Right ventricle myocardium superior (tissue), 1 donor: ENCODE measurements at places on chromosomes 13 and 19.

DNA sequence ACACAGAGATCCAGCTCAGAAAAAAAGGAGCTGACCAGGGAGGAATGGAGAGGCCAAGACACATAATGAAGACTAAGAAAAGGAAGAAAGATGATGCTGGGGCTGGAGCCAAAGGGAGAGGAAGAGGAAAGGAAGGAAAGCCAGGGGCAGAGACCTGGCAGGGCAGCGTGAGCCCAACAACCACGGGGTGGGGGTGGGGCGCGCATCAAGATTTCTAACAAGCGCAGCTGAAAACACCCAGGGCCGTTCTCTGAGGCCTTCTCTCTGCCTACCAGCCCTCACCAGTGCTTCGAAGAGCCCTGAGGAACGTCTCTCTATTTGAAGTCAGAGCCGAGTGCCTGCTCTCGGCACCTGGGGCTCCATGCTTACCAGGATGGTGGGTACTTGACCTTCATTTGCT lies 23.6 kb upstream of the POU2F2 start:
- DNase-seq = no peak

DNA sequence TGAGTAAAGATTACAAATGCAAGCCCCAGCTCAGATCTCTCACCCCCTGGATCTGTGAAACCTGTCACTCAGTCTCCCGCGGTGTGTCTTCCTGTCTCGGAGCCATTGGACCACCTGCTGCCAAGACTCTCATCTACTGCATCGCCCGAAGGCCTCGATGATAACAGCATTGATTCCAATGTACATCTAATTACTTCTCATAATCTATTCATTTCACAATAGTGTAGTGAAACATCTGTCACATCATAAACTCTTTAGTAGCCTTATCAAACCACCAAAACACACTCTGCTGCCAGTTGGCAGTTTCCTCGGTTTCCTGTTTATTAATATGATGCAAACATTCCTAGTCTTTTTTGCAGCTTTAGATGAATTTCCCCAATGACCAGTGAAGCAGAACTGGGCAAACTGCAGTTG lies 220.3 kb downstream of the POU4F1 start:
- peak; percentile 50 for DNase-seq

- DNase-seq = no peak
Observed at GRCh38 chr13:99486996-99487395, 14.3 kb upstream of the TM9SF2 start.

DNA sequence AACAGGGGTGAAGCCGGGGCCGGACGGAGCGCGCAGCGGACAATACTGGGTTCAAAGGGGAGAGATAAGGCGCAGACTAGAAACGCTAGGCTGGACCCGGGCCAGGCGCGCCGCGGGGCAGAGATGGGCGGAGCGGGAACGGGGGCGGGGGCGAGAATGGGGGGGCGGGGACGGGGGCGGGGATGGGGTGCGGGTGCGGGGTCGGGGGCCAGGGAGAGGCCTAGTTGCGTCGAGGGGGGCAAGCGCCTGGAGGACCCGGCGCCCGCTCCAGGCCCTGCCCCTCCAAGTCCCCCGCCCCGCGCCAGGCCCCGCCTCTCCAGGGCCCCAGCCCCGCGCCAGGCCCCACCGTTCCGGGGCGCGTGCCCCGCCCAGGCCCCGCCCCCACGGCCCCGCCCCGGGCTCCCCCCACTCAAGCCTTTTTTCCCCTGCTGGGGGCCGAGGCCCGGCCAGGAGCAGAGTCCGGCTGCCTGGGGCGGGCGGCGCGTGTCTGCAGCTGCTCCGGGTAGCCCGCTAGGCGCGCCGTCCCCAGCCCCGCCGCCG lies at the start of gene CERS4:
CERS4 (plus strand) TSS at position 449 of the 540 bp plus-strand sequence. CDS start 41,707 bp downstream, outside the sequence.
- DNase-seq = peak; percentile 87

GRCh38 chr19:43780706-43781525 lies at the start of gene KCNN4:
Gene KCNN4, minus strand, starts transcription at chr19:43780973. Its CDS starts 112 bp downstream, at chr19:43780861.
- DNase-seq = no peak

DNA sequence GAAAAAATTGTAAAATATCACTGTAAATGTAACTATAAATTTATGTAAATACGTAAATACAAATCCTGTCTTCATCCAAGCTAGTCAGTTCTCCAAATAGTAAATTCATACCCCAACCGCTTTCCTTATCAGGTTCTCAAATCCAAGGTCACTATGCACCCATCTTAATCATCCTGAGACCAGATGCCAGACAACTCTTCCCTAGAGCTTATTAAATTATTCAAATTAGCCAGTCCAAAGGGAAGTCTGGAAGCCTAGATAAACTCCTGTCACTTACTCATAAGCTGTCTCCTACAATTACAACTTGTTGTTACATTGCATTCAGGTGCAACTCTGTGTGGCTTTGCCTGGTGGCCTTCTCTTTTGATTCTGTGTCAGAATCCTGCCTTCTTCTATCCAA lies 836.1 kb upstream of the PCDH20 start:
- no peak for DNase-seq

GRCh38 chr13:47904241-47904640 lies 96.8 kb downstream of the SUCLA2 start:
- no peak for DNase-seq

GRCh38 chr19:48489608-48490216 lies 20.5 kb downstream of the CYTH2 start:
- peak; percentile 87 for DNase-seq

DNA sequence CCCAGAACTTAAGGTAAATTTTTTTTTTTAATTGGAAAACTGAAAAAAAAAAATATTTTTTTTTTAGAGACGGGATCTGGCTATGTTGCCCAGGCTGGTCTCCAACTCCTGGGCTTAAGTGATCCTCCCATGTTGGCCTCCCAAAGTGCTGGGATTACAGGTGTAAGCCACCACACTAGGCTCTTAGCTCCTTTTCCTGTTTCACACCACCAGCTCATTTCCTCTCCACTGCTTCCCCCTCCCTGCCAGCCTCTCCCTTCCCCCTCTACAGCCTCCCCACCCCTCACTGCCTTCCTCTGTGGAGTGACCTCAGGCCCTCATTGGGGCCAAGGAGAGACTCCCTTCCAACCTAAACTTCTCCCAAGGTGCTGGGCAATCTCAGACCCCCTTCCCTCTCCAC lies 4.2 kb upstream of the GIPR start:
- no peak for DNase-seq

- no peak for DNase-seq
Observed at GRCh38 chr13:97548138-97548537, 114.2 kb downstream of the RAP2A start.

DNA sequence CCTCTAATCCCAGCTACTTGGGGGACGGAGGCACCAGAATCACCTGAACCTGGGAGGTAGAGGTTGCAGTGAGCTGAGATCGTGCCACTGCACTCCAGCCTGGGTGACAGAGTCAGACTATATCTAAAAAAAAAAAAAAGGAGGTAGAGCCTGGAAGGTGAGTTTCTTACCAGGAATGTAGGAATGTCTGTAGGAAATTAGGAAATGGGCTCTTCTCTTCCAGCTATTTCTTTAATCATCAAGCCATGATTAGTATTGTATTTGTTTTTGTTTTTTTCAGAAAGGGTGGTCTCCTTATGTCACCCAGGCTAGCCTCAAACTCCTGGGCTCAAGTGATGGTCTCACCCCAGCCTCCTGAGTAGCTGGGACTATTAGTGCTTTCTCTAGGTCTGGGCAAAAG lies 26.3 kb upstream of the SERP2 start:
- DNase-seq = no peak

GRCh38 chr13:40874138-40874779 lies 84.8 kb downstream of the SLC25A15 start:
- no peak for DNase-seq

DNA sequence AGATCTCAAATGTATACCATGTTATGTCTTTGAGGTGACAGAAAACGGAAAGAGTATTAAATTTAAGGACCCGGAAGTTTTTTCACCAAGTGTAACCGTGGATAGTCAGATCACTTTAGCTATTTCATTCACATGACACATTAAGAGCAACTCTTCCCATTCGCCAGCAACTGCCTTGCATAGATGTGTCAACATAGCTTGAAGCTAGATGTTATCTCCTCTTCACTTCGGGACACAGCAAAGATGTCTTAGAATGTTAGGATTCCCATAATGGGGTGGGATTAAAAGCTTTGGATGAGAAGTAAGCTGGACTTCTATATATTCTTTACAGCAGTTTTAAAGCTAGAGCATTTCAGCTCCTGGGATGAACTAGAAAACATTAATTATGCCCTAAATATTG lies 1135.9 kb upstream of the PCDH20 start:
- DNase-seq = no peak

- no peak for DNase-seq
Observed at GRCh38 chr13:104900191-104900817, 1635.2 kb downstream of the EFNB2 start.

DNA sequence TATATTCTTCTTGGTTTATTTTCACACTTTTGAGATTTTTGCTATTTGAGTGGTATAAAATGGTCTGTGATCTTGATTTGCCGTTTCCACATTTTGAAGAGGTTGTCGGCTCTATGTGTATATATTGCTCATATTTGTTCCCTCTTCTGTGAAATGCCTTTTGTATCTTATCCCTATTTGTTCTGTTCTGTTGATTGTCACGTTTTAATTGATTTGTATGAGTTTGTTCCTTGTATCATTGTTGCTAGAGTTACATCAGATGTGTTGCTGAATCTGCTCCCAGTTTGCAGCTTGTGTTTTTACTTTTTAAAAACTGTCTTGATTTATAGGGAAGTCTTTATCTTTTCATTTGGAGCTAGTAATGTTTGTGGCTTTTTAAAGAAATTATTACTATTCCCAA lies 17.1 kb downstream of the USPL1 start:
- no peak for DNase-seq

DNA sequence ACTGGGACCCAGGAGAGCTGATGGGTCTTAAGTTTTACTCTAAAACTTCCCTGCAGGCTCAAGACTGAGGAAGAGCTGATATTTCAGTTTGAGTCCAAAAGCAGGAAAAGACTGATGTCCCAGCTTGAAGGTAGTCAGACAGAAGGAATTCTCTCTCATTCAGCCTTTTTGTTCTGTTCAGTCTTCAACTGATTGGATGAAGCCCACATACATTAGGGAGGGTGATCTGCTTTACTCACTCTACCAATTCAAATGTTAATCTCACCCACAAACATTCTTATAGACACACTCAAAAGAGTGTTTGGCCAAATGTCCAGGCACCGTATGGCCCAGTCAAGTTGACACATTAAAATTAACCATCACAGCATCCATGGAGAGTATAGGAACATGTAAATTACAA lies 173.5 kb downstream of the KCNRG start:
- DNase-seq = no peak

DNA sequence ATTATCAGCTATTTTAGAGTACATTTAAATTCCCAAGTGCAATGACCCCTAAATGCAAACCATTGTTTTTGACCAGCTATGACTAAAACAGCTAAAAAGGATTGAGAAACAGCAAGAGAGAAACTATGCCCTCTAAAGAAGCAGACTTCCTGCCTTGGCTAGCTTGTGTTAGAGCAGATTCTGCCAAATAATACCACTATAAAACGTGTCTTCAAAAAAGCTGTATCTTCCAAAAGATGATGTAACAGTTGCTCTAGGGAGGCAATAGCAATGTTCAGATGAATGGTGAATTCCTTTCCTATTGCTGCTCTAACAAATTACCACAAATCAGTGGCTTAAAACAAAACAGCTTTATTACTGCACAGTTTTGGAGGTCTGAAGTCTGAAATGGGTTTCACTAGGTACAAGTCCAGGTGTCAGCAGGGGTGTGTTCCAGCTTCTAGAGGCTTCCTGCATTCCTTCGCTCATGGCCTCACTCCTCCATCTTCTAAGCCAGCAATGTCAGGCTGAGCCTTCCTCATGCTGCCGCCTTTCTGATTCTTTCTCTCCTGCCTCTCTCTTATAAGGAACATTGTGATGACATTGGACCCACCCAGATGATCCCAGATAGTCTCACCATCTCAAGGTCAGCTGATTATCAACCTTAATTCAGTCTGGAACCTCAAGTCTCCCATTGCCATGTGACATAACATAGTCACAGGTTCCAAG lies 84.5 kb downstream of the LRRC63 start:
- DNase-seq = no peak

- DNase-seq = peak; percentile 89
Observed at GRCh38 chr13:106533101-106533942, 2.1 kb downstream of the EFNB2 start.

DNA sequence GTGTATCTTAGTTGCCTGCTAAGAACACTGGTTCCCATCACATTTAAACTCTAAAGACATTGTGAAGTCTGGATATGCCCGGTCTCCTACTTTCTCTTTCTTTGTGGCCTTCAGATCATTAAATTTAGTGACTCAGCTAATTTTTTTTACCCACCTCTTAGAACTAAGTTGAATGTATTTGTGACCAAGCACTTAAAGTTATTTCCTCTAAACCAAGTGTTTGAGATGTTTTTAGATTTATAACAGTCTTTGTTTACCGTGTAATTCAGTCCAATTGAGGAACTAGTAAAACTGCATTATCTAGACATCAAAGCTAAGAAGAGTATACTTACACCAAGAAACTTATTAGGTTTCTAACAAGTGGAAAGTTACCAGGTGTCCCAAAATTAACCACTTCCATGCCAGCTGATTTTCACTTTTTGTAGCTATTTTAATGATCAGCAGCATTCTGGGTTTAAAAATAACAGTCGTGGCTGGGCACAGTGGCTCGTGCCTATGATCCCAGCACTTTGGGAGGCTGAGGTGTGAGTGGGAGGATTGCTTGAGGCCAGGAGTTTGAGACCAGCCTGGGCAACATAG lies 53.1 kb downstream of the ARHGAP35 start:
- no peak for DNase-seq

DNA sequence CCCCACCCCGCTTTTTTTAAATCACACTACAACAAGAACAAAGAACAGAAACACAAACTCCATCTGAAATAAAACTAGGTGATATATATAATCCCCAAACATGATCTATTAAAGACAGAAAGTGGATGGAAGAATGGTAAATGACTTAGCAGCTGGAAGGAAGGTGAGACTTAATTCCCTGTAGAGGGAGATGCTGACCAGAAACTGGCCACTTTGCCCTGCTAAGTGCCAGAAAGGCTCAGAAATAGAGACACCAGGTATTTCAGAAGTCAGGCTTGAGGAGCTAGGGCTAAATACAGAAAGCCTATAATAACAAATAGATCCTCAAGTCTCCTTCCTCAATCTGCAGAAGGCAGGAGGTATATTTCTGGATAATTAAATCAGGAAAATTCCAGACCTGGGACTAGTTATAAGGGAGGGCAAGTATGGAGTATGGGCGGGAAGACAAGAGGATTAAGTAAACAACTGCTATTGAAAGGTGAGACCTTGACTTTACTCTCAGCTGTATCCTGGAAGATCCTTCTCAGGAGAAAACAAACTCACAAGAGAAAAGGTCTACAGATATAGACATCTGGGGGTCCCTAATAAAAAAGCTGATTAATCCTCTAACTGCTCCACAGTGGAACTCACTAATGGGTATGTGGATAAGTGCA lies 32.2 kb downstream of the MTRF1 start:
- no peak for DNase-seq

GRCh38 chr13:110314516-110315245 lies 7.6 kb downstream of the COL4A2 start:
- peak; percentile 77 for DNase-seq

GRCh38 chr19:17753976-17754375 lies 2.7 kb downstream of the FCHO1 start:
- no peak for DNase-seq

- DNase-seq = no peak
Observed at GRCh38 chr19:35170359-35171061, 16.0 kb downstream of the FXYD5 start.

- DNase-seq = no peak
Observed at GRCh38 chr13:39105110-39105509, 66.9 kb downstream of the NHLRC3 start.
